ENCODE measurements at places on chromosomes 12 and 14. TPM values are rescaled to one million over a fixed set of nuclear protein-coding genes. Genes with fewer than 3 reads are reported as not detected.

Gene TSPAN19
- total RNA-seq = not detected

Gene SRGAP1
- total RNA-seq = 11.1 TPM

Gene FGF23
- total RNA-seq = not detected

Gene ZNF219
- total RNA-seq = 30.8 TPM

Gene NRXN3
- 1.1 TPM for total RNA-seq

Gene TMEM52B
- total RNA-seq = not detected

Gene KRT4
- total RNA-seq = 3.4 TPM

Gene MDM1
- 6.8 TPM for total RNA-seq

Gene EML5
- total RNA-seq = 0.43 TPM

Gene PLEKHH1
- total RNA-seq = 3.6 TPM

Gene PRIMA1
- total RNA-seq = 0.44 TPM

Gene NFKBIA
- 212 TPM for total RNA-seq

Gene SRSF9
- total RNA-seq = 205 TPM

Gene GSC
- 0.39 TPM for total RNA-seq

Gene OASL
- 3.3 TPM for total RNA-seq

Gene PLEK2
- total RNA-seq = 21.8 TPM

Gene SOAT2
- 0.24 TPM for total RNA-seq

Gene SLC10A1
- not detected for total RNA-seq

Gene RFLNA
- not detected for total RNA-seq

Gene ADGRD1
- total RNA-seq = 0.38 TPM

Gene MIP
- 0.24 TPM for total RNA-seq

Gene CDCA3
- 81.3 TPM for total RNA-seq

Gene TMX1
- 41.1 TPM for total RNA-seq

Gene UNG
- 86.5 TPM for total RNA-seq

Gene ZNF891
- 0.28 TPM for total RNA-seq

Gene NOVA1
- 4.7 TPM for total RNA-seq

Gene SLC38A2
- total RNA-seq = 163 TPM

Gene ZDHHC17
- total RNA-seq = 14.2 TPM

Gene SLC17A8
- 0.03 TPM for total RNA-seq

Gene PSME1
- 162 TPM for total RNA-seq

Gene DPPA3
- total RNA-seq = not detected

Gene SMCO2
- 0.17 TPM for total RNA-seq

Gene SALL2
- total RNA-seq = 1.0 TPM

Gene ZBTB25
- total RNA-seq = 5.9 TPM

Gene LALBA
- not detected for total RNA-seq

Gene SPX
- 2.8 TPM for total RNA-seq

Gene GOLGA5
- 29.8 TPM for total RNA-seq

Gene ESPL1
- total RNA-seq = 19.0 TPM

Gene DDN
- 0.81 TPM for total RNA-seq

Gene KRT85
- 0.06 TPM for total RNA-seq

Gene GALNT9
- total RNA-seq = 4.7 TPM

Gene MGAT2
- 50.6 TPM for total RNA-seq

Gene TOMM20L
- total RNA-seq = not detected

Gene BIN2
- total RNA-seq = 0.08 TPM

Gene LRRC74A
- not detected for total RNA-seq

Gene KRT79
- 0.08 TPM for total RNA-seq

Gene PAX9
- 2.0 TPM for total RNA-seq

Gene SMIM41
- total RNA-seq = not detected

Gene ACOT6
- not detected for total RNA-seq

Gene A2ML1
- not detected for total RNA-seq

Gene FIGNL2
- total RNA-seq = 0.23 TPM

Gene ASB2
- total RNA-seq = 0.67 TPM

Data from A549 treated with Mapracorat at 1 μM for 4 hours (cell line).